LHCN-M2 (cell line): ENCODE measurements at places on chromosomes 4 and X. TPM values are rescaled to one million over a fixed set of nuclear protein-coding genes. Genes with fewer than 3 reads are reported as not detected.

Gene ZDHHC15
- total RNA-seq, result 2.8 and 3.6 TPM in 2 replicates

Gene GAGE12E
- total RNA-seq, result not detected in 2 replicates

Gene CFI
- total RNA-seq, result 0.83 and 0.98 TPM in 2 replicates

Gene AIFM1
- 17.4 and 23.0 TPM in 2 replicates for total RNA-seq

Gene MAGEE1
- total RNA-seq, result 1.8 and 2.1 TPM in 2 replicates

Gene MAGEB1
- total RNA-seq, result not detected in 2 replicates

Gene SCFD2
- 18.8 and 21.4 TPM in 2 replicates for total RNA-seq

Gene ERCC6L
- total RNA-seq, result 15.3 and 18.0 TPM in 2 replicates

Gene FRG2
- total RNA-seq, result not detected in 2 replicates

Gene RNF128
- 0.26 and 0.34 TPM in 2 replicates for total RNA-seq
